ENCODE measurements at places on chromosomes 12 and 14.

- no peaks in the 10 kb centered on the region for H3K36me3 ChIP-seq
- H3K4me1 ChIP-seq: peaks cover 10% of the 10 kb centered on the region
- no peaks in the 10 kb centered on the region for H3K27me3 ChIP-seq
- H3K4me3 ChIP-seq: no peak overlapping the region
- peak; percentile 73 for DNase-seq
These were observed 175.1 kb upstream of the ARHGAP5 start for GRCh38 chr14:31902002-31902401.

DNA sequence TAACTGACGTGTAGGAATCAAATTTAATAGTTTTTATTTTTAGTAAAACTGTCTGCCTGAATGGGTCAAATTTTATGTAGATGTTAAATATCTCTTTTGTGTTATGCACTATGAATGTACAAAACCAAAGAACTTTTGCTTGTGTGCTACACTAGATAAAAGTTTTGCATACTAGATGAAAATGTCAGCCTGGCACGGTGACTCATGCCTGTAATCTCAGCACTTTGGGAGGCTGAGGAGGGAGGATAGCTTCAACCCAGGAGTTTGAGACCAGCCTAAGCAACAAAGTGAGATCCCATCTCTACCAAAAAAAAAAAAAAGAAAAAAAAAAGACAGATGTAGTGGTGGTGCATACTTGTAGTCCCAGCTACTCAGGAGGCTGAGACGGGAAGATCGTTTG, 11.1 kb downstream of the AEBP2 start:
- no peak overlapping the region for H3K4me3 ChIP-seq
- H3K27ac ChIP-seq: no peak overlapping the region
- no peaks in the 10 kb centered on the region for H3K27me3 ChIP-seq
- no peaks in the 10 kb centered on the region for H3K4me1 ChIP-seq
- DNase-seq: no peak
- H3K36me3 ChIP-seq: no peaks in the 10 kb centered on the region

DNA sequence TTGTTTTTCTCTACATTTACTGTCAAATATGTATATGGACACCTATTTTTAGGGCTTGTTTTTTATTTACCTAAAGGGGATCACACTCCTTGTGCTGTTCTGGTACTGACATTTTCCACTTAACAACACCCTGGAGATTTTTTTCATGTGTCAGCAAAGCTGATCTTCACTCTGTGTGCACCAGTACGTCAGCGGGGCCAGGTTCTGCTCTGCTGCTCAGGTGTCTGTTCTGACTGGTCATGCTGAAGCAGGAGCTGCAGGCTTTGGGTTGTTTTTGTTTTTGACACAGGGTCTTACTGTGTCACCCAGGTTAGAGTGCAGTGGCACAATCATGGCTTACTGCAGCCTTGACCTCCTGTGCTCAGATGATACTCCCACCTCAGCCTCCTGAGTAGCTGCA, 81.9 kb upstream of the CCND2 start:
- H3K4me3 ChIP-seq: no peak overlapping the region
- no peak overlapping the region for H3K27ac ChIP-seq
- H3K36me3 ChIP-seq: no peaks in the 10 kb centered on the region
- H3K4me1 ChIP-seq: no peaks in the 10 kb centered on the region

- no peaks in the 10 kb centered on the region for H3K36me3 ChIP-seq
- H3K27me3 ChIP-seq: no peaks in the 10 kb centered on the region
- H3K4me3 ChIP-seq: no peak overlapping the region
- DNase-seq: no peak
- H3K4me1 ChIP-seq: no peaks in the 10 kb centered on the region
These were observed 121.6 kb downstream of the FIGNL2 start for GRCh38 chr12:51726931-51727330.

DNA sequence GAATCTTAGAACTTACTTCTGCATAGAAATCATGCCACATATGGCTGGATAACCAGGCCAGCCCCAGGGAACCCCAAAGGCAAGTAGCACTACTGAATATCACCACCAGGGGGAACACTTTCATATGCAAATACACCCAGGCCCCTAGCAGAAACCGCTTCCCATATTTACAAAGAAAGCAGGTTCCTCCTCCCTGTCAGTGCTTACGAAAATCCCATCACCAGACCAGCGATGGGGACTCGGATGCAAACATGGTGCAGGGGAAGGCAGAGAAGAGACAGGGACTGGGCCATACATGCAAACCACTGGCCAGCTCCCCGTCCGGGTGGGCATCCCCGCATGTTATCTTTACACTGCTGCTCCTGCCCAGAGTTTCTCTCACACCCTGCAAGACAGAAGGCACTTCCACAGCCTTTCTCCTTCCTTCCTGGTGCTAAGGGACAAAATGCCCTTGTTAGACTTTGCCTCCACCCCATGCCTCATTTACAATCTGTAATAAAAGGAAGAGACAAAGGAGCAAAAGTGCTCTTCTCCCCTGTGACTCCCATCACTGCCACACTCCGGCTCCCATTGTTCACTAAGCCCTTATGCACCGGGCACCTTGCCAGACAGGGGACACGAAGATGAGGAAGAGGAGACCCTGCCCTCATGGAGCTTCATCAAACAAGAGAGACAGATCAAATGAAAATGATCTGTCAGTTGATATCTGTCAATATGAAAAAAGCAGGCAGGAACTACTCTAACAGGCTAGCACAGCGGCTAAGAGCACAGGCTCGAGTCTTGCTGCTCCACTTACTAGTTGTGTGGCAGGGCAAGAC, 62.3 kb downstream of the PTPN21 start:
- peaks cover 20% of the 10 kb centered on the region for H3K36me3 ChIP-seq
- H3K4me1 ChIP-seq: peaks cover 17% of the 10 kb centered on the region
- peak overlapping the region; percentile 50 for H3K27ac ChIP-seq
- no peaks in the 10 kb centered on the region for H3K27me3 ChIP-seq
- no peak overlapping the region for H3K4me3 ChIP-seq

GRCh38 chr12:49643961-49644619, 20.7 kb downstream of the PRPF40B start:
- H3K27ac ChIP-seq: no peak overlapping the region
- DNase-seq: no peak
- no peak overlapping the region for H3K4me3 ChIP-seq
- H3K4me1 ChIP-seq: no peaks in the 10 kb centered on the region
- H3K27me3 ChIP-seq: no peaks in the 10 kb centered on the region

DNA sequence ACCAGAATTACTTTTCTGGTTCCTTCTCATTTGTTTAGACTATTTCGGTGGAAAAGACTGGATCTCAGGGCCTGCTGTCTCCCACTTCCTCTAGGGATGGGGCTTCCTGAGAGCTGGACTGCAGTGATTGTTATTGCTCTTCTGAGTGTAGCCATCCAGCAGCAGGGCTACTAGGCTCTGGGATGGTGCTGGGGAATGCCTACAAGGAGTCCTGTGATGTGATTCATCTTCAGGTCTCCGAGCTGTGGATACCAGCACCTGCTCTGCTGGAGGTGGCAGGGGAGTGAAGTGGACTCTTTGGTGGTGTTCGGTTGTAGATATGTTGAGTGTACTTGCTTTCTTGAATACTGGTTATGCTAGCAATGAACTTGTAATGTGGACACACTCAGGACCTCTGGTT, 42.7 kb downstream of the AEBP2 start:
- no peak overlapping the region for H3K4me3 ChIP-seq
- H3K27ac ChIP-seq: no peak overlapping the region
- peaks cover 6% of the 10 kb centered on the region for H3K4me1 ChIP-seq
- no peaks in the 10 kb centered on the region for H3K27me3 ChIP-seq

DNA sequence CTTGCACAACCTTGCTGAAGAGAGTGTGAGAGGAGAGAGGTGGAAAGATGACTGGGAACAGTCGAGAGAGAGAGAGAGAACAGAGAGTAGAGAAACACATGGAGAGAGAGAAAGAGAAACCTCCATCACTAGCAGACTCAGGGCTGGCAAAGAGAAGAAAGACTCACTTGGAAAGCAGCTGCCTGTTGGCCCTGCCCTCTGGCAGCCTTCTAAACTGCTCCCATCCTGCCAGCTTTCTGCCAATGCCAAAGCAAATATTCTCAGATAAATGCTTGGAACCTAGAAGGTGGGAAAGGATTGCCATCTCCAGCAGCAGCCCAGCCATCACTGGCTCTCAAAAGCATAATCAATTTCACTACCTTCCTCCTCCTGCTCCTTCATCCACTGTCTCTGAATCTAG, 107.9 kb upstream of the WSCD2 start:
- no peaks in the 10 kb centered on the region for H3K36me3 ChIP-seq
- no peak for DNase-seq
- no peak overlapping the region for H3K27ac ChIP-seq
- no peaks in the 10 kb centered on the region for H3K4me1 ChIP-seq
- no peaks in the 10 kb centered on the region for H3K27me3 ChIP-seq

DNA sequence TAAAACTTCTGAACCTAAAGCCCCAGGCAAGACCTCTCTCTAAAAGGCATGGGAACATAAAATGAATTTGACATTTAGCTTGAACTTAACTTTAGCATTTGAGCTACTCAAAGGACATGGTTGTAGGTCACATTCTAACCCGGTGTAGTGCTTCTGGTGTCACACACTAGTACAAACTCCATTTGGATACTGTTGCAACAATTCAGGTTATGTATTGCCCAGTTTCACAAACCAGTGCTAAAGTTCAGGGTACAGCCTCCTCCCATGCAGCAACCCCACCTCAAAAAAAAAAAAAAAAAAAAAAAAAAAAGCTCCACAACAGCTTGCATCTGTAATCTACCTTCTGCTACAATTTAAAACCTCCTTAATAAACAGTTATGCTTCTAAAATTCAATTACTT, 7.8 kb downstream of the PPTC7 start:
- H3K27ac ChIP-seq: no peak overlapping the region
- peak; percentile 94 for DNase-seq
- peaks cover 7% of the 10 kb centered on the region for H3K4me1 ChIP-seq
- H3K4me3 ChIP-seq: no peak overlapping the region
- H3K27me3 ChIP-seq: no peaks in the 10 kb centered on the region
- no peaks in the 10 kb centered on the region for H3K36me3 ChIP-seq

GRCh38 chr14:49942090-49942489, 49.2 kb downstream of the ARF6 start:
- no peaks in the 10 kb centered on the region for H3K27me3 ChIP-seq
- no peak overlapping the region for H3K4me3 ChIP-seq
- H3K36me3 ChIP-seq: no peaks in the 10 kb centered on the region
- H3K4me1 ChIP-seq: peaks cover 27% of the 10 kb centered on the region

GRCh38 chr12:126607867-126608266, 1542.6 kb downstream of the AACS start:
- no peaks in the 10 kb centered on the region for H3K27me3 ChIP-seq
- H3K4me3 ChIP-seq: no peak overlapping the region
- no peaks in the 10 kb centered on the region for H3K36me3 ChIP-seq
- no peak for DNase-seq

GRCh38 chr12:104698871-104699270, 242.1 kb downstream of the CHST11 start:
- H3K27me3 ChIP-seq: no peaks in the 10 kb centered on the region
- H3K36me3 ChIP-seq: no peaks in the 10 kb centered on the region
- no peak for DNase-seq
- no peaks in the 10 kb centered on the region for H3K4me1 ChIP-seq
- H3K27ac ChIP-seq: no peak overlapping the region
- no peak overlapping the region for H3K4me3 ChIP-seq

DNA sequence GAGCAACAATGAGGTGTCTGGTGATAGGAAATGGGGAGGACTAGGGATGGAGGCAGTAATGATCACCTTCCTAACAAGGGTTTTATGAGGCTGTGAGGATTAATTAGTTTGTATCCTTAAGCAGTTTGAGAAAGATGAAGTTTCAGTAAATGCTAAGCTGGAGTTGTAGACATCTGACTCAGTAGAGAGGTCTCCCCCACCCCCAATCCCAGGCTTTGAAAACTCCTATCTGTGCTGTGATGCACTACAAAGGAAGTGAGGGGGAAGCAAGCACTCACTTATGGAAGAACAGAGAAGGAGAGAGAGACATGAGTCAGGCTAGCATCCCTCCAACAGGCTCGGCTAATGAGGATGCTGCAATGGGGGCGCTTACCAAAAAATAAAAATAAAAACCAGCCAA, 5.5 kb upstream of the BCL11B start:
- H3K4me1 ChIP-seq: no peaks in the 10 kb centered on the region
- H3K4me3 ChIP-seq: no peak overlapping the region
- H3K36me3 ChIP-seq: no peaks in the 10 kb centered on the region
- DNase-seq: no peak
- no peaks in the 10 kb centered on the region for H3K27me3 ChIP-seq

GRCh38 chr14:104771374-104771773, 18.4 kb downstream of the SIVA1 start:
- H3K27ac ChIP-seq: no peak overlapping the region
- H3K27me3 ChIP-seq: no peaks in the 10 kb centered on the region
- no peak overlapping the region for H3K4me3 ChIP-seq
- no peak for DNase-seq

GRCh38 chr12:94710933-94711332, 60.6 kb upstream of the TMCC3 start:
- H3K4me1 ChIP-seq: no peaks in the 10 kb centered on the region
- DNase-seq: peak; percentile 23
- no peaks in the 10 kb centered on the region for H3K27me3 ChIP-seq
- no peak overlapping the region for H3K27ac ChIP-seq

- no peak overlapping the region for H3K4me3 ChIP-seq
- H3K27ac ChIP-seq: no peak overlapping the region
- H3K27me3 ChIP-seq: no peaks in the 10 kb centered on the region
- DNase-seq: no peak
- no peaks in the 10 kb centered on the region for H3K36me3 ChIP-seq
These were observed 257.9 kb downstream of the MSRB3 start for GRCh38 chr12:65536351-65536750.

GRCh38 chr12:78802593-78802992, 62.0 kb upstream of the SYT1 start:
- H3K27me3 ChIP-seq: no peaks in the 10 kb centered on the region
- DNase-seq: no peak
- H3K36me3 ChIP-seq: no peaks in the 10 kb centered on the region

GRCh38 chr14:104247336-104248202, 109.2 kb downstream of the KIF26A start:
- no peaks in the 10 kb centered on the region for H3K27me3 ChIP-seq
- no peak overlapping the region for H3K4me3 ChIP-seq
- H3K27ac ChIP-seq: no peak overlapping the region
- H3K4me1 ChIP-seq: no peaks in the 10 kb centered on the region
- H3K36me3 ChIP-seq: peaks cover 3% of the 10 kb centered on the region

DNA sequence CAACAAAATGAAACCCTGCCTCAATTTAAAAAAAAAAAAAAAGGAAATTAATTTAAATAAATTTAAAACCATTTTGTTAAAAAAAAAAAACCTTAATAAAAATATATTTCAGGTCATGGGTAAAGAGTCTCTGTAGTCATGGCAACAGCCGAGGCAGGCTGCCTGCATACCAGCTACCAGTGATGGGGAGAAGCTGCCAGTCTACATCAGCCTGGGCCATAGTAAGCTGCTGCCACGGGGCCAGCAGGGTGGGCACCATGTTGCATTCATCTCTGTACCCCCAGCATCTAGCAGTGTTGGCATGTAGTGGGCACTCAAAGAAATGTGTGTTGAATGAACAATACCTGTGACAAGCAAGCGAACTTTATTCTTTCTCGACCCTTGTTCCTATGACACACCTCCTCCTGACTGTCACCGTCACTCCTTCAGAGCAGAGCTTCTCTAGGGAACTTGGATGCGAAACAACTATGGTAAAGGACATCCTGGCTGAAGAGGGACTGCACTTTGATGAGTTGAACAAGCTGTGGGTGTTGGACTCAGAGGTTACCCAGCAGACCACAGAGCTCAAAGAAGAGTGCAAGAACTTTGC, 7.3 kb upstream of the AP4S1 start:
- H3K36me3 ChIP-seq: peaks cover 20% of the 10 kb centered on the region
- no peak overlapping the region for H3K27ac ChIP-seq
- no peaks in the 10 kb centered on the region for H3K4me1 ChIP-seq
- no peaks in the 10 kb centered on the region for H3K27me3 ChIP-seq

Data from small intestine (tissue), 16 donors.